ENCODE measurements at places on chromosomes 5 and 9. TPM values are rescaled to one million over a fixed set of nuclear protein-coding genes. Genes with fewer than 3 reads are reported as not detected.

DNA sequence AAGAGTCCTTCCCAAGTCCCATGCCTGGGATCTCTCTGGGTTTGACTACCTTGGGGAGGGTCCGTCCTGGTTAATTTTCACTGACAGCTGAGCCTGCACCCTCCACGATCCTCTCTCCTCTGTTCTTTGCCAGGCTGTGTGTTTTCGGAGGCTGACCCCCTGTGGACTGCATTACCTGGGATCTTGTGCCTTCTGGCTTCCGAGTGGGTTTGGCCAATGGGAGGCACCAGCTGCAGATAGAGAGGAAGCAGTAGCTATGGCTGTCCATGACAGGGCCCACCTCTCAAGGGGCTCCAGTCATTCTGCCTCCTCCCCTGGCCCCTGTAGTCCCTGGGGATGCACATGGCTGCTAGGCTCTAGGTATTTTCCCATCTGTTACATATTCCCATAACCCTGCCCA, 285.0 kb downstream of the DMRT2 start:
- no peaks in the 10 kb centered on the region for H3K27me3 ChIP-seq
- H3K36me3 ChIP-seq: no peaks in the 10 kb centered on the region
- no peak overlapping the region for H3K4me3 ChIP-seq
- H3K4me1 ChIP-seq: no peaks in the 10 kb centered on the region
- DNase-seq: no peak

DNA sequence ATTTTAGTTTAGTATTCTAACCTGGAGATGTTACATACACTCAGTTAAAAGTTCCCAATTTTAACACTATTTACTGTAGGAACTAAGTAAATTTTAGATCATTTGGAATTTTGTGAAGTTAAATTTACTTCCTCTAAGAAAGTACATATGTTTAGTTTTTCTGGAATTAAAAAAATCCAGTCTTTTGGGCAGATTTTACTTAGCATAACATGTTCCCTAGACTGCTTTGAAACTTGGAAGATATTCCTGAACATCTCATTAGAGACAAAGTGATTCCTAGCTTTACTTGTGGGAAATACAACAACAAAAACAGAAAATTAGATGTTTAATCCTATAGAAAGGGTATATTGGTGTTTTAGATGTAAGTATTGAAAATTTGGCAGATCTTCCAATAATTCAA, 930.0 kb upstream of the PTPRD start:
- DNase-seq: no peak
- no peak overlapping the region for H3K4me3 ChIP-seq
- H3K36me3 ChIP-seq: no peaks in the 10 kb centered on the region
- H3K27me3 ChIP-seq: no peaks in the 10 kb centered on the region

GRCh38 chr9:3478549-3478953, 47.2 kb downstream of the RFX3 start:
- no peak for DNase-seq
- H3K4me1 ChIP-seq: no peaks in the 10 kb centered on the region
- no peak overlapping the region for H3K27ac ChIP-seq
- H3K27me3 ChIP-seq: no peaks in the 10 kb centered on the region
- no peaks in the 10 kb centered on the region for H3K36me3 ChIP-seq
- H3K4me3 ChIP-seq: no peak overlapping the region

GRCh38 chr9:11338130-11338529, 725.3 kb upstream of the PTPRD start:
- H3K4me1 ChIP-seq: no peaks in the 10 kb centered on the region
- H3K4me3 ChIP-seq: no peak overlapping the region
- H3K36me3 ChIP-seq: no peaks in the 10 kb centered on the region
- no peak for DNase-seq

DNA sequence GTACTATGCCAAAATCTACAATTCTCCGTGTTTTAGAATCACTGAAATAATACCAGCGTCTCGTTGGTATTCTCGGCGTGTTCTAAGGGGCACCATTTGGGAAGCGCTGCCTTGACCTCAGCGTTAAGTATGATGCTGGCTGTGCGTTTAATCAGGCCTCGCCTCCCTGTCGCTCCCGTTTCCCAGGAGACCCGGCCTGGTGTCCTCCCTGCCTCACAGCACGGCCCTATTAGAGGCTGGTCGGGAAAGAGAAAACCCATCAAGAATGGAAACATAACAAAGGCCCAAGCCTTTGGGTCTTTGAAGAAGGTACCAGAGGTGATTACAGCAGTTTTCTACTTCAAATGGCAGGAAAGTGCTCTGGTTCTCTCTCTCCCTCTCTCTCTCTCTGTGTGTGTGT, 30.0 kb downstream of the GFPT2 start:
- H3K36me3 ChIP-seq: no peaks in the 10 kb centered on the region
- no peak for DNase-seq
- H3K4me3 ChIP-seq: no peak overlapping the region

DNA sequence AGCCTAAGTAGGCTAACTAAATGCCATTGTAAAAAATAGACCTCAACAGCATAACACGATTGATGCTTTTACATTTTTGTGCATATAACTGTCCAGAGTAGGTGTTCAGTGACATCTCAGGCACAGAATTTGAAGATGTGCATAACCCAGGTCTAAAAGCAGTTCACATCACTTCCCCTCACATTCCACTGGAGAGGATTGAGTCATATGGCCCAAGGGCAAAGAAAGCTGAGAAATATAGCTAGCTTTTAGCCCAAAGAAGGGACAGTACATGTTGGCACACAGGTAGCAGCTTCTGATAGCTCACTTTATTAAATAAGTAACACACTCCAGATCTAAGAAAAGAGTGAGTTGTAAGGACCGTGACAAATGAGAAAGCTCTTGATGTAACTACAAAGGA, 2259.5 kb upstream of the WWC1 start:
- no peaks in the 10 kb centered on the region for H3K27me3 ChIP-seq
- no peak overlapping the region for H3K4me3 ChIP-seq
- no peak overlapping the region for H3K27ac ChIP-seq

DNA sequence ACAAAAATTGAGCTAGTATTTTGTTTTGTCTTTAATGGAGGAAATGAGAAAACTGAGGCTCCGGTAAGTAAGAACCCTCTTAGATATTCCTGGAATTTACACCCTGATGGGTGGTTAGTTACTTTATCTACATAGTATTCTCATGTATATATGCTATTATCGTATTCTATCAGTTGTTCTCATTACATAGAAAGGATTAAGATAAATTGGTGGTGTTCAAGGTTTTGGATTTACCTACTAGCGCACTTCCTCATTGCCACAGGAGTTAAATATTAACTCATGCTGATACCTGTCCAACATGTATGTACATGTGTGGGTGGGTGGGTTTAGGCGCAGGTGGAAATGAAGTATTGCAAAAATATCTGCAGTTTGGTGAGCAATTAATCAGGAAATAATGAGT, 61.1 kb upstream of the IFNE start:
- H3K4me1 ChIP-seq: no peaks in the 10 kb centered on the region
- no peak overlapping the region for H3K4me3 ChIP-seq
- no peaks in the 10 kb centered on the region for H3K36me3 ChIP-seq
- no peak for DNase-seq

DNA sequence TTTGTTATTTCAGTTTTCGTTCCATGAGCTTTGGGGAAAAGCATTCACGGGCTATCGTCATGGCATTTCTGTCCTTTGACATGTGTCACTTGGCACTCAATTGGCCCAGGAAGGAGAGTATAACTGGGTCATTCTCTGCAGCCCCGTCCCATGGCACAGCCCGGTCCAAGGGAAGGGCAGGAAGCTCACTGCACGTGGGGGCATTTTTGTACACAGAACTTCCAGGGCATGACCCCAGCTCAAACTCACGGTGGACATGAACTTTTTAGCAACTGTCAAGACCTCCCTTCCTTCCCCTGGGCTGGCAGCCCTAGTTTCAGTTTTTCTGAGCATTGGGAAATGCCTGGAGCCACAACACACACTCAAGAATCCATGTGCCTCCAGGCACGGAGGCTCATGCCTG, 161.6 kb upstream of the PANK3 start:
- H3K36me3 ChIP-seq: no peaks in the 10 kb centered on the region
- H3K27me3 ChIP-seq: no peaks in the 10 kb centered on the region
- no peak overlapping the region for H3K4me3 ChIP-seq

DNA sequence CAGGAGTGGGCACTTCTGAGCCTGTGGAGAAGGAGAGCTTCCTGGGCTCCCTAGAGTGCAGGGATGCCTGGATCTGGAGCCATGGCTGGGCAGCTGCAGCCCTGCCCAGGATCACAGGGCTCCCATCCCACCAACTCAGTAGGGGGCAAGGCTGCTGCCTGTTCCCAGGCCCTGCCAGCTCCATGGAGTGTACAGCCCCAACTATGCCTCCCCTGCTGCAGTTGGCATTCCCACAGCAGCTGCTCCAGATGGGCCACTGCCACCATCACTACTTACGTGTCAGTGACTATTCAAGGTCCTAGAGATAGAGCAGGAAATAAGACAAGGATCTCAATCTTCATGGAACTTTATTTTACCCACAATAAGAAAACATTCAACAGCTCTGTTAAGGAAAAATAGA, 107.1 kb upstream of the TNPO1 start:
- no peaks in the 10 kb centered on the region for H3K36me3 ChIP-seq
- H3K27ac ChIP-seq: no peak overlapping the region
- H3K4me3 ChIP-seq: no peak overlapping the region
- no peaks in the 10 kb centered on the region for H3K27me3 ChIP-seq

DNA sequence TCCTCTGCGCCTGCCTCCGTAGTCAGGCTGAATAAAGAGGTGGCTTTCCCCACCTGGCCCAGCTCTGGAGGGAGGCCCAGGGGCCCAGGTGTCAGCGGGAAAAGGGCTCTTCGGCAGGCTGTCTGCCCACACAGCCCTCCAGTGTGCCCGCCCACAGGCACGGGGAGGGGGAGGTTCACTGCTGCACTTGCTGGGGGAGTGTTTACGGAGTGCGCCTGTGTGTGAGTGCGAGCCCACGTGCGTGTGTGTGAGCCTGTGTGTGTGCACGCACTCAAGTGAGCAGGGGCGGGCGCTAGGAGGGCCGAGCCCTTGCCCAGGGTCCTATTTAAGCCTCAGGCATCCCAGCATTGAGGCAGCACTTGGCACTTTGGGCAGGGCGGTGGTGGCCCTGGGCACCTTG, 10.9 kb downstream of the DNLZ start:
- no peaks in the 10 kb centered on the region for H3K4me1 ChIP-seq
- H3K27ac ChIP-seq: no peak overlapping the region
- no peak for DNase-seq
- H3K36me3 ChIP-seq: peaks cover 4% of the 10 kb centered on the region
- no peak overlapping the region for H3K4me3 ChIP-seq
- no peaks in the 10 kb centered on the region for H3K27me3 ChIP-seq

DNA sequence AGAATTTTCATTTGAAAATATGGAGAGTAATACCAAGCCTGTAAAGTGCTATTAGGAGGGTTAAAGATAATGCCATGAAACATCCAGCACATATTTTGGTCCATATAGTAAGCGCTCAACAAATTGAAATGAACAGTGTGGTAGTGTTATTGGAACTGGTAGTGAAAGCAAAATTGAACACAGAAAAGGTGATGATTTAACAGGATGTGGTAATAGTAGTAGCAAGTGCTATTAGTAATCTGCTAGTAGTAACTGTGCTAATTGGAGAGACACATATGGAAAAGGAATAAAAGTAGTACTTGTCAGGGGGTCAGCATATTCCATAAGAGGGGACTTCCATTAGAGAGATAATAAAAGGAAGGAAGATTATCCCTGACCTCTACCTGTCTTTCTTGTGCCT, 187.3 kb downstream of the HTR1A start:
- H3K4me3 ChIP-seq: no peak overlapping the region
- no peak for DNase-seq
- H3K27me3 ChIP-seq: no peaks in the 10 kb centered on the region
- no peaks in the 10 kb centered on the region for H3K36me3 ChIP-seq
- no peak overlapping the region for H3K27ac ChIP-seq

GRCh38 chr5:43567967-43568366, 11.1 kb upstream of the PAIP1 start:
- no peak for DNase-seq
- H3K4me3 ChIP-seq: no peak overlapping the region
- no peaks in the 10 kb centered on the region for H3K27me3 ChIP-seq
- peaks cover 29% of the 10 kb centered on the region for H3K4me1 ChIP-seq

DNA sequence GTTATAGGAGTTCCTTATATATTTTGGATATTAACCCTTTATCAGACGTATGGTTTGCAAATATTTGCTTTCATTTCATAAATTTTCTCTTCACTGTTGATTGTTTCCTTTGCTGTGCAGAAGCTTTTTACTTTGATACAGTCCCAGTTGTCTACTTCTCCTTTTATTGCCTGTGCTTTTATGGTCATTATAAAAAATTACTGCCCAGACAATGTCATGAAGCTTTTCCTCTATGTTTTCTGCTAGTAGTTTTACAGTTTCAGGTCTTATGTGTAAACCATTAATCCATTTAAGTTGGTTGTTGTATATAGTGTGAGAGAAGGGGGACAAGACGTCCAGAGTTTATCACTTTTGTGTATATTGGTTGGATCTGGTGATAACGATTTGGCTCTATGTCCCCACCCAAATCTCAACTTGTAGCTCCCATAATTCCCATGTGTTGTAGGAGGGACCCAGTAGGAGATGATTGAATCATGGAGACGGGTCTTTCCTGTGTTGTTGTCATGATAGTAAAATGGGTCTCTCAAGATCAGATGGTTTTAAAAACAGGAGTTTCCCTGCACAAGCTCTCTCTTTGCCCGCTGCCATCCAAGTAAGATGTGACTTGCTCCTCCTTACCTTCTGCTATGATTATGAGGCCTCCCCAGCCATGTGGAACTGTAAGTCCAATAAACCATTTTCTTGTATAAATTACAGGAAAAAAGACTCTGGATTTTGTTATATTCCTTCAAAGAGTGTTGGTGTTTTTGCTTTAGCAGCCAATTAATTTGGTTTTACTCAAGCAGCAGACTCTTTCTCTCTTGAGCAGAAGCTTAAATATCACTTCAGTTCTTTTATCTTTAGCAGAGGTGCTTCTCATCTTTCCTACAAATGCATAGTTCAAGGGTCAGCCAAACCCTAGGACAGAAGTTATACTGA, 13.7 kb downstream of the F2R start:
- no peaks in the 10 kb centered on the region for H3K4me1 ChIP-seq
- no peak for DNase-seq
- H3K27me3 ChIP-seq: no peaks in the 10 kb centered on the region
- no peaks in the 10 kb centered on the region for H3K36me3 ChIP-seq
- no peak overlapping the region for H3K27ac ChIP-seq

- H3K4me3 ChIP-seq: no peak overlapping the region
- peak overlapping the region; percentile 24 for H3K27ac ChIP-seq
- H3K36me3 ChIP-seq: no peaks in the 10 kb centered on the region
- DNase-seq: no peak
- H3K4me1 ChIP-seq: peaks cover 26% of the 10 kb centered on the region
Measured at GRCh38 chr5:131610198-131611063, 24.6 kb downstream of the RAPGEF6 start.

GRCh38 chr5:38755181-38755580, 90.6 kb upstream of the OSMR start:
- H3K27me3 ChIP-seq: no peaks in the 10 kb centered on the region
- no peaks in the 10 kb centered on the region for H3K4me1 ChIP-seq
- H3K4me3 ChIP-seq: no peak overlapping the region

GRCh38 chr5:134543820-134544614, 18.5 kb downstream of the JADE2 start:
- peak overlapping the region; percentile 37 for H3K27ac ChIP-seq
- no peaks in the 10 kb centered on the region for H3K27me3 ChIP-seq
- no peak for DNase-seq
- no peaks in the 10 kb centered on the region for H3K4me1 ChIP-seq

The CCNJL gene
- 4.7 TPM for polyA plus RNA-seq

The CHSY3 gene
- polyA plus RNA-seq: 0.50 TPM

The FSTL4 gene
- polyA plus RNA-seq: 0.45 TPM

Data from sigmoid colon (tissue), 7 donors.